ENCODE measurements at places on chromosomes 11 and 22. TPM values are rescaled to one million over a fixed set of nuclear protein-coding genes. Genes with fewer than 3 reads are reported as not detected.

CREB3L1 gene
- 4.9 TPM for total RNA-seq

LMNTD2 gene
- total RNA-seq, result 2.4 TPM

DYNC2H1 gene
- total RNA-seq, result 24.0 TPM

APOL5 gene
- total RNA-seq, result not detected

NLRP6 gene
- total RNA-seq, result 1.9 TPM

MUC6 gene
- total RNA-seq, result not detected
